ENCODE measurements at places on chromosomes 3 and 15. TPM values are rescaled to one million over a fixed set of nuclear protein-coding genes. Genes with fewer than 3 reads are reported as not detected.

The IL20RB gene
- polyA plus RNA-seq = 1.4 TPM

- no peak for DNase-seq
Observed at GRCh38 chr3:120331076-120331475, 18.1 kb downstream of the LRRC58 start.

DNA sequence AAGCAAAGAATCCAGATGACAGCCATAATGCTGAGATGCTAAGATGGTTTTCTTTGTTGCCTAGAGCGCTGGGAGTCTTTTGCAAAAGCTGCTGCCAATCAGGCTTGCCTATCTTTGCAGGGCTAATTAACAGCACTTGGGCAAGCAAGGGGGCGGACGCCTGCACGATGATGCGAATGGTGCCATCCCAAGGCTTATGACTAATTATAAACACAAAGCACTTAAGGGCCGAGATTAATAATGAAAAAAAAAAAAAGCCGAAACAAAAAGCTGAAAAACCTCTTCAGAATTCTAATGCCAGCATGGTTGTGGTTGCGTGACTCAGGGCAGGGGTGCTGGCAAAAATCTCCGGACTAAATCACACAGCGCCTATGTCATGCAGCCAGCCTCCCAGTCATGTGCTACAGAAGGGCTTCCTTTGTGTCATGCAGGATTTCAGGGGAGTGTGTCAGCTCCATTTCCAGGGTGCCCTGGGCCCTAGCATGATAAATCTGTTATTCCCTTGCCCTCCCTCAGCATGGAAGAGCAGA, 185.0 kb upstream of the ANKRD28 start:
- DNase-seq = no peak

GRCh38 chr15:89666858-89667705, 11.8 kb upstream of the KIF7 start:
- no peak for DNase-seq

- DNase-seq = no peak
Observed at GRCh38 chr3:54042259-54042823, 80.0 kb upstream of the CACNA2D3 start.

Measured in CD4-positive, alpha-beta memory T cell (primary cell).